ENCODE measurements at places on chromosomes 16 and 17. TPM values are rescaled to one million over a fixed set of nuclear protein-coding genes. Genes with fewer than 3 reads are reported as not detected.
A peak's percentile ranks its signal among the peaks of the same experiment; 100 is the strongest.

GRCh38 chr16:67349172-67349571 is 22.6 kb downstream of the LRRC36 start:
- no peak overlapping the region for H3K4me3 ChIP-seq
- no peaks in the 10 kb centered on the region for H3K36me3 ChIP-seq
- peaks cover 18% of the 10 kb centered on the region for H3K4me1 ChIP-seq
- no peak overlapping the region for H3K27ac ChIP-seq
- DNase-seq = peak; percentile 22

GRCh38 chr17:28860363-28860808 is 5.6 kb downstream of the ERAL1 start:
- peaks cover 61% of the 10 kb centered on the region for H3K36me3 ChIP-seq
- DNase-seq = no peak
- H3K4me1 ChIP-seq = peaks cover 5% of the 10 kb centered on the region
- H3K27ac ChIP-seq = no peak overlapping the region

DNA sequence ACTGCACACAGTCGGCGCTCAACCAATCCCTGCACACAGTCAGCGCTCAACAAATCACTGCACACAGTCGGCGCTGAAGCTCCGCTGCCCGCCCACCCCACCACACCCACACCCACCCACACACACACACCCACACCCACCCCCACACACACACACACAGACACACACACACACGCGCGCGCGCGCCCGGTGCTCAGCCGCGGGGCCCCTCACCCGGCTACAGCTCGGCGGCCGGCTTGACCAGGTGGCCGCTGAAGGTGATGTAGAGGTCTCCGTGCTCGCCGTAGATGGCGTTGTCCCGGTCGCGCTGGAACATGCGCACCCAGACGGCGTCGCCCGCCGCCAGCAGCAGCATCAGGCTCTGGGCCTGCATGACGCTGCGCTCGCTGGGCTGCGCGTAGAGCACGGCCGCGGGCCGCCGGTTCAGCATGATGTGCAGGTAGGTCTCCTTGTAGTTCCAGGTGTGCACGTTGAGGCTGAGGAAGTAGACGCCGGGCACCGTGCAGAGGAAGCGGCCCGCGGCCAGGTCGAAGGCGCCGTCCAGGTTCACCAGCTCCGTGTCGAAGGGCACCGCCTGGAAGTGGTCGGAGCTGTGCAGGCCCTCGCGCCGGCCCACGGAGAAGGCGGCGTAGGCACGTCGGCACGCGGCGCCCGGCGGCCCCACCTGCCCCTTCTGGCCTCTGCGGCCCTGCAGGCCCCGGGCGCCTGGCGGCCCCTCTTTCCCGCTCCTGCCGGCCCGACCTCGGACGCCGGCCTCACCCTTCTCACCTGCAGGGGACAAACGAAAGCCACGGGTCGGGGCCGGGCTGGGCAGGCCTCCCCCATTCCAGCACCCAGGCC is 2.5 kb downstream of the C1QTNF8 start:
- H3K27ac ChIP-seq = no peak overlapping the region
- H3K4me1 ChIP-seq = peaks cover 19% of the 10 kb centered on the region
- peaks cover 91% of the 10 kb centered on the region for H3K27me3 ChIP-seq
- H3K36me3 ChIP-seq = no peaks in the 10 kb centered on the region

DNA sequence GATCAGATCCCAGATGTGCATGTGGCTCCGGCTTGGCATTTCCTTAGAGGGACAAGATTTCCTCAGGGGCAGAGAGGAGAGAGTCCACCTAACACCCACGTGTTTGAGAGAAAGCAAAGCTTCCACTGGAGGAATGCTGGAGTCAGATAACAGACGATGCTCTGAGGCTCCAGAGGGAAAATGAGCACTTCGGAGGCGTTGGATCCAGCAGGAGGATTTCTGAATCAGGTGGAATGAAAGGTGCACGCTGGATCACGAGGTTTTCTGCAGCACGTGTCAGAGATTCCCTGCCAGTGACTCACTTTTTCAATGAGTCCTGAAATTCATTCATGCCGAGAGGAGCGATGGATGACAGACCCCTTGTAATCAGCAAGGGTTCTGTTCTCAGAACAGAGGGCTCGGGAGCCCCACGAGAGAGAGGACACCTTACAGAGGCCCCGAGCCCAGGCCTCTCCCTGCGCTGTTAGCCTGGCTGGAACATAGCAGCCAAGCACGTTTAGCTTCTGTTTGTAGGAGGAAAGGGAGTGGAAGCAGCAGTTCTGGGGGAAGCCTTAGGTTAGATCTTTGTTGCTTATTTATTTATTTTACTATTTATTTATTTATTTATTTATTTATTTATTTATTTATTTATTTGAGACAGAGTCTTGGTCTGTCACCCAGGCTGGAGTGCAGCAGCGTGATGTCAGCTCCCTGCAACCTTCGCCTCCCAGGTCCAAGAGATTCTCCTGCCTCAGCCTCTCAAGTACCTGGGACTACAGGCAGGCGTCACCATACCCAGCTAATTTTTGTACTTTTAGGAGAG is 49.3 kb upstream of the JPH3 start:
- DNase-seq = no peak
- no peaks in the 10 kb centered on the region for H3K27me3 ChIP-seq
- H3K4me3 ChIP-seq = no peak overlapping the region
- no peak overlapping the region for H3K27ac ChIP-seq
- no peaks in the 10 kb centered on the region for H3K4me1 ChIP-seq

The MYH2 gene
- total RNA-seq = not detected

GRCh38 chr17:29292071-29292991 is 1.6 kb downstream of the NUFIP2 start:
- H3K27ac ChIP-seq = peak overlapping the region; percentile 100
- peaks cover 57% of the 10 kb centered on the region for H3K4me1 ChIP-seq
- H3K36me3 ChIP-seq = peaks cover 27% of the 10 kb centered on the region
- H3K27me3 ChIP-seq = no peaks in the 10 kb centered on the region
- peak overlapping the region; percentile 85 for H3K4me3 ChIP-seq

DNA sequence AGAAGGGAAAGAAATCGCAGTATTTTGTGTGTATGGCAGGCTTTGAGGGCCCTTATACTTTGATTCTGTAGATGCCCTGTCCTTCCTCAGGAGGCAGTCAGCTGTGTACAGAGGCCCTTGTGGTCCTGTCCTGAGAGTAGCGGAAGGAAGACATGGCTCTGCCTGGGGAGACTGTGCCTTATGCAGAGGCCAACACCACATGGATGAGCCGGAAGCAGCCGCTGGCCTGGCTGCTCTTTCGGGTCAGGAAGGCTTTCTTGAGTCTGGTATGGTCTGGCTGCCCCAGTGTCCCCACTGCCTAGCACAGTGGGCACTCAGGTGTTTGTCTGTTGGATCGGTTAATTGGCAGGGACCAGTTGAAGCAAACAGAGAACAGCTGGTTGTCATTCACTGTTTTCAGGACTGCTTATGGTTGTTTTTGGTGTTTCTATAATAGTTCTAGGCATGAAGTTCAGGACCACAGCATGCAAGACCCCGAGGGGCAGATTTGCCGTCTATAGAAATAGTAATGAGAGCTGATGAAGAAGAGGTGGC is 12.4 kb downstream of the USP10 start:
- peaks cover 19% of the 10 kb centered on the region for H3K36me3 ChIP-seq
- no peak for DNase-seq
- no peak overlapping the region for H3K4me3 ChIP-seq
- H3K4me1 ChIP-seq = peaks cover 34% of the 10 kb centered on the region
- no peaks in the 10 kb centered on the region for H3K27me3 ChIP-seq

DNA sequence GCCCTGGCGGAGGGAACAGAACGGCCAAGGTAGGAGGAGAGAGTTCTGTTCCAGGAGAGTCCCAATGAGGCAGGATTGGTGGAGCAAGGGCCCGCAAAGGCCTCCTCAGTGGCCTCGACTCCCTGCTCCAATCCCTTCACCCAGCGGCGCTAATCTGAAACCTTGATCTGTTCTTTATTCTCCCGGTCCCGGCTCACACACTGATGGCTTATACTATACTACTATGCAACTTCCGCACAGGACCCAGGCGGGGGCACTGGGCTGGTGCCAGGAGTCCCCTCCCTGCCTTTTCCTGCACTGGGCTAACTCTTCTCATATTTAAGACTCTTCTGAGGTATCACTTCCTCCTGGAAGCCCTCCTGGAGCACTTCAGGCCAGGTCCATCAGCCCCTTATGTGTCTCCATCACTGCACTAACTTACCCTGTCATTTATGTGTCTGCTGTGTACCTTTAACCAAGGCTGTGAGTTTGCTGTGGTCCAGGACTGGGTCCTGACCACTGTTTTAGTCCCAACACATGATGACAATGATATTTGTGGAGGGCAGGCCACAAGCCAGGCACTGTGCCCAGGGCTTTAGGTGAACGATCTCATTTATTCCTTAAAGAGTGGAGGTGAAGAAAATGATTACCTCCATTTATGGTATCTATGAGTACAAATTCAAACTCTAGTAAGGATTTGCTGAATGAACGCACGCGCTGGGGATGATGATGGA is 6.8 kb downstream of the CCDC102A start:
- no peak for DNase-seq
- H3K27me3 ChIP-seq = no peaks in the 10 kb centered on the region
- no peak overlapping the region for H3K4me3 ChIP-seq
- H3K4me1 ChIP-seq = peaks cover 49% of the 10 kb centered on the region
- no peaks in the 10 kb centered on the region for H3K36me3 ChIP-seq

The KRTAP9-8 gene
- total RNA-seq = not detected

The MT1M gene
- total RNA-seq = 39.1 TPM

The OTOP3 gene
- total RNA-seq = not detected

- H3K27ac ChIP-seq = no peak overlapping the region
- no peak overlapping the region for H3K4me3 ChIP-seq
- no peak for DNase-seq
- H3K36me3 ChIP-seq = no peaks in the 10 kb centered on the region
- H3K4me1 ChIP-seq = peaks cover 6% of the 10 kb centered on the region
Measured at GRCh38 chr16:66580605-66581209, 1.4 kb downstream of the CMTM2 start.

GRCh38 chr16:11179574-11179973 is 76.4 kb downstream of the SOCS1 start:
- no peaks in the 10 kb centered on the region for H3K27me3 ChIP-seq
- no peak for DNase-seq
- no peaks in the 10 kb centered on the region for H3K4me1 ChIP-seq
- peaks cover 33% of the 10 kb centered on the region for H3K36me3 ChIP-seq

DNA sequence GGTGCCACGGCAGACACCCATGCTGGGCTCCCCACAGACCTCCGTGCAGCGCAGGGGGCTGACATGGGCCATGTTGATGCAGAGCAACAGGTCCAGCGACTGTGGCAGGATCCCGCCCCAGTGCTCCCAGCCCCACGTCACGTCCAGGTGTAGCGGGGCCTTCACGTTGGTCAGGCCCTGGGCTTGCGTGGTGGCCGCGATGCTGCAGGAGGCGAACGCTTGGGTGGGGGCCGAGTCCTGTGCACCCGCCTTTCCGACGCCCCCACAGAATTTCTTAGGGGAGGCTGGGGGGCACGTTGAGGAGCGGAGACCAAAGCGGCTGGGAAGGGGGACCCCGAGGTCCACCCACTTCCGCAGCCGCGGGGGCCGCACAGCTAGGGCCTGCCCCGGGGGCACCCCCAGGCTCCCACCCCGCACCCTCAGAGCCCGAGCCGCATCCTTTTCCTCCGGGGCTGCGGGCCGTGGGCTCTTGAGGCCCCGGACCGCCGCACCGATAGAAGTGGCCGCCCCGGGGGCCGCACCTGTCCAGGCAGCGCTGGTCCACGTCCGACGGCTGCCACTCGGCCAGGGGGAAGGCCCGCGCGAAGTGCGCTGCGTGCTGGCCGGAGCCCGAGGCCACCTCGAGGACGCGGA is 416 bp downstream of the METTL26 start:
- H3K4me1 ChIP-seq = peaks cover 44% of the 10 kb centered on the region
- H3K36me3 ChIP-seq = peaks cover 5% of the 10 kb centered on the region
- no peak for DNase-seq
- no peaks in the 10 kb centered on the region for H3K27me3 ChIP-seq

GRCh38 chr17:16975744-16976625 is 4.1 kb upstream of the TNFRSF13B start:
- DNase-seq = no peak
- H3K36me3 ChIP-seq = no peaks in the 10 kb centered on the region
- H3K4me1 ChIP-seq = no peaks in the 10 kb centered on the region

The PDF gene
- total RNA-seq = 131 TPM

DNA sequence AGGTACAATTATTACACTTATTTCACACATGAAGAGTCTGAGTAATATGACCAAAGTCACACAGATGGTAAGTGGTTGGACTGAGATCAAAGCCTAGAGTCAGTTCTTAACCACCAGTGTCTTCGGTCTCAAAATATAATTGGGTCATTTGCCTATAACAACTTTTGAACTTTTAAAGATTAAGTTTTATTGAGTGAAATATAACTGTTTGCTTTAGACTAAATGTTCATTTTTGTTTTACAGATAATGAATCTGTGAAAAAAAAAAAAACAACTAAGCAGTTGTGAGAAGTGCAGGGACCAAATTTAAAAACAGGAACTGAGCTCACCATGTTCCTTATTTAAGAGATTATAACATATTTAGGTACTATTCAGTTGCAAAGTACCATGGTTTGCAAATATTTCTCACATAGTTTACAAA is 150.1 kb downstream of the ITFG1 start:
- peaks cover 14% of the 10 kb centered on the region for H3K36me3 ChIP-seq
- no peaks in the 10 kb centered on the region for H3K27me3 ChIP-seq
- H3K4me3 ChIP-seq = no peak overlapping the region
- H3K4me1 ChIP-seq = no peaks in the 10 kb centered on the region

- H3K4me1 ChIP-seq = peaks cover 41% of the 10 kb centered on the region
- peak overlapping the region; percentile 80 for H3K27ac ChIP-seq
- peak; percentile 95 for DNase-seq
- peak overlapping the region; percentile 2 for H3K4me3 ChIP-seq
Measured at GRCh38 chr17:50102164-50102991, 7.2 kb downstream of the PDK2 start.

GRCh38 chr17:8105957-8106398 is 12.3 kb downstream of the ALOXE3 start:
- H3K27ac ChIP-seq = no peak overlapping the region
- no peaks in the 10 kb centered on the region for H3K27me3 ChIP-seq
- H3K4me1 ChIP-seq = peaks cover 10% of the 10 kb centered on the region

DNA sequence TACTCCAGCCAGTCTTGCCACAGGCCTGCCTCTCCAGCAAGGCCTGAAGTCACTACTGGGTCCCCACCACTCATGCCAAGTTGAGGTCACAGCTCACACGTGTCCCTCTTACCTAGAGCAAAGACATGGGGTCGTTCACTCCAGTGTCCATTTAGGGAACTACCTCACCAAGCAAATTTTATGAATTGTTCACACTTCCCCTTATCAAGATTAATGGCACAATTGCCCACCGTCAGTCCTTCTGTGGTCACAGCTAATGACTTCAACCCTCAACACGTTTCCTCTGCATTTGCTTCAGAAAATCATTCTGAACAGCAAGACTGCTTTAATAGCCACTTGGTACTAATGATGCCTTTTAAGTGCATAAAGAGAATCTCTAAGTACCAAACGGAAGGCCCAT is 14.6 kb downstream of the IRX6 start:
- H3K27ac ChIP-seq = no peak overlapping the region
- peaks cover 36% of the 10 kb centered on the region for H3K27me3 ChIP-seq
- no peak for DNase-seq
- H3K4me3 ChIP-seq = no peak overlapping the region

GRCh38 chr16:56047307-56048234 is 143.7 kb upstream of the GNAO1 start:
- H3K27me3 ChIP-seq = no peaks in the 10 kb centered on the region
- no peaks in the 10 kb centered on the region for H3K4me1 ChIP-seq
- H3K36me3 ChIP-seq = no peaks in the 10 kb centered on the region
- no peak for DNase-seq

The LSM12 gene
- 34.5 TPM for total RNA-seq

The CHTF18 gene
- total RNA-seq = 15.2 TPM

- no peak overlapping the region for H3K4me3 ChIP-seq
- H3K27me3 ChIP-seq = no peaks in the 10 kb centered on the region
- H3K36me3 ChIP-seq = peaks cover 50% of the 10 kb centered on the region
Measured at GRCh38 chr17:64077379-64077778, 52.6 kb downstream of the ERN1 start.

The P2RX5 gene
- total RNA-seq = 9.6 TPM

The KRT32 gene
- total RNA-seq = not detected

Data from stomach (tissue), 19 donors.